ENCODE measurements at places on chromosomes 1 and 21. TPM values are rescaled to one million over a fixed set of nuclear protein-coding genes. Genes with fewer than 3 reads are reported as not detected.

SLC26A9 gene
- not detected for polyA plus RNA-seq

GRCh38 chr1:161962091-161962887 is 61.4 kb downstream of the OLFML2B start:
- DNase-seq, result no peak

GRCh38 chr1:244970744-244971551 is 106.6 kb upstream of the HNRNPU start:
- DNase-seq, result peak; percentile 93

RSPH1 gene
- polyA plus RNA-seq, result not detected

- DNase-seq, result no peak
Observed at GRCh38 chr1:247442164-247442563, 15.7 kb downstream of the OR2B11 start.

VHLL gene
- not detected for polyA plus RNA-seq

HCRTR1 gene
- not detected for polyA plus RNA-seq

- DNase-seq, result no peak
Observed at GRCh38 chr21:45607021-45607908, 36.3 kb upstream of the PCBP3 start.

- no peak for DNase-seq
Observed at GRCh38 chr1:86646256-86646655, 58.1 kb upstream of the SH3GLB1 start.

DNA sequence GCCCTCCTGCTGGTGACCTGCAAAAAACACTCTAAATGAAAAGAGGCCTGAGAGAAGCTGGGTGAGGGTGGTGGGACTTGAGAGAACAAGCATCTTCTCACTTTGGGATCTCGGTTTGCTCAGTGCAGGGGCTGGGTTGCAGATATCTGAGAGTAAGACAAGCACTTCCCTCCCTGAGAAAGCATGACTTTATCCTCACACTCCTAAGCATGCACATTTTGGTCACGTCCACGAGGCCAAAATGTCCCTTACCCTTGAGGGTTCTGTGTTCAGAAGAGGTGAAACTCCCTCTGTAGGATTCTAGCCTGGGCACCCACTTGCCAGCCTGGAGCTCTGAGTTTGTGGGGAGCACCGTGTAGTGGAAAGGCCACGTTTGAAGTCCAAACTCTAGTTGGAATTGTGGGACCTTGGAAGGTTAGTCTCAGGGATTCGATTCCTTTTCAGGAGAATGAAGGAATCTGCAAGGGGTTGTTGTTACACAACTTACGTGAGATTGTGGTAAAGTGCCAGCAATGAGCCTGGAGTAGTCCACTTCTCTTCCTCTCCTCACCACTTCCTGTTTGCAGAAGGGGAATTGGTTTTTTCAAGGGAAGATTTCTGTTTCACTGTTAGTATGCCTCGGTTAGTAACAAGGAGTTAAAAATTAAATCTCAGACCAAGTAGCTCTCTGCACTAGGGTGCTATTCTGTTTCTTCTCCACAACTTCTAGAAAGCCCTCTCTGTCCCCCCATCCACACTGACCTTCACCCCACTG is 3.0 kb downstream of the FCAMR start:
- no peak for DNase-seq

- no peak for DNase-seq
Observed at GRCh38 chr21:41695513-41695912, 71.3 kb downstream of the RIPK4 start.

IFNLR1 gene
- polyA plus RNA-seq, result 0.77 TPM

OR2T33 gene
- not detected for polyA plus RNA-seq

PPCS gene
- 117 TPM for polyA plus RNA-seq

- DNase-seq, result no peak
Observed at GRCh38 chr1:193799948-193800690, 613.7 kb upstream of the B3GALT2 start.

C1orf74 gene
- 0.88 TPM for polyA plus RNA-seq

DNA sequence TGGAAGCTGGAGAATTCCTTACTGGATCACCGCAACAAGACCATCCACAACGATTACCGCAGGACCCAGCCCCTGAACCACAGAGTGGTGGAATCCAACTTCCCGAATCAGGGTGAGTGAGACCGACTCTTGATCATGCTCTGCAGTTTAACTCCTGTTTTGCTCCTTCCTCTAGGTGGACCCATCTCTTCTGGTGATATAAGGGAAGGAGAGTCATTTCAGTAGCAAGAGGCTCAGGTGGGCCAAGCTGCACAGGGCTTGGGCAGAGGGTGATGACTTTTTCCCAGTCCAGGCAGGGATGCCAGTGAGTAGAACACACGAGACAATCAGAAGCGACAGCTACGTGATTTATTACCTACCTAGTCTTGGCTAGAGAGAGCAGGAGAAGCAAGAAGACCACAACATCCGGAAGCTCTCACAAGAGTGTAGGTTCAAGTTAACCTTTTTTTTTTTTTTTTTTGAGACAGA is 25.2 kb downstream of the CA6 start:
- peak; percentile 49 for DNase-seq

- no peak for DNase-seq
Observed at GRCh38 chr1:198880397-198880796, 241.6 kb downstream of the PTPRC start.

DNA sequence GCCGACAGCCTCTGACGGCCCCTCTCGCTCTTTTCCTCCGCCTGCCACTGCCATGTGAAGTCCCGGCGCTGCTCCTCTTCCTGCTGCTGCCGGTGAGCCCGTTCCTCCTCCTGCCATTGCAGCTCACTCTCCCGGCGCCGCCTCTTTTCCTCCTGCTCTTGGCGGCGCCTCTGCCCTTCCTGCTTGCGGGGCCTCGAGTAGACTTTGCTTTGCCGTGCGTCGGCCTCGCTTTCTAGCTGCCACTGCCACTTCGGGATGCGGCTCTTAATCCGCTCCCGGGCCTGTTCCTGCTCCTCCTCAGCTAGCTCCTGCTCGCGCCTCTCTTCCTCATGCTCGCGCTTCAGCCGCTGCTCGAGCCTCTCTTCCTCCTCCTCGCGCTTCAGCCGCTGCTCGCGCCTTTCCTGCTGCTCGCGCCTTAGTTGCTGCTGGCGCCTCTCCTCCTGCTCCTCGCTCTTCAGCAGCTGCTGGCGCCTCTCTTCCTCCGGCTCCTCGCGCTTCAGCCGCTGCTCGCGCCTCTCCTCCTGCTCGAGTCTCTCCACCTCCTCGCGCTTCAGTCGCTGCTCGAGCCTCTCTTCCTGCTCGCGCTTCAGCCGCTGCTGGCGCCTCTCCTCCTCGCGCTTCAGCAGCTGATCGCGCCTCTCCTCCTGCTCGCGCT is 4.3 kb downstream of the TCHH start:
- peak; percentile 24 for DNase-seq

DNA sequence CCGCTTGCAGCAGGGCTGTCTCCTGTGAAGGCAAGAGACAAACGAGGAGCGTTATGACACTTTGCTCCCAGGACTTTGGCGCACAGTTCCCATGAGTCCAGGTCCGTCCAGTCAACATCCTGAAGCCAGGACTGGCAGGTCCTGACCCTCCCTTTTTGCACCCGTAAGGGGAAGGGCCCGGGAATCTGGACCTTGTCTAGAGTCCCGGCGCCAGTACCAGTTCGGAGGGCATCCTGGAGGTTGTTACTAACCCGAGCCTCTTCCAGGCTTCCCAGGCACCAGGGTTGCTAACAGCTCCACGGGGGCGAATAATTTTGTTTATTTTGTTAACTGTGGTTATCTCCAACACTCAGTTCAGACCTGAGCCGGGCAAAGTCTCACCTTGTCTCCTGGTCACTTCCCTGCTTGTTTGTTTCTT is 682 bp upstream of the RWDD3 start:
- peak; percentile 4 for DNase-seq

DNA sequence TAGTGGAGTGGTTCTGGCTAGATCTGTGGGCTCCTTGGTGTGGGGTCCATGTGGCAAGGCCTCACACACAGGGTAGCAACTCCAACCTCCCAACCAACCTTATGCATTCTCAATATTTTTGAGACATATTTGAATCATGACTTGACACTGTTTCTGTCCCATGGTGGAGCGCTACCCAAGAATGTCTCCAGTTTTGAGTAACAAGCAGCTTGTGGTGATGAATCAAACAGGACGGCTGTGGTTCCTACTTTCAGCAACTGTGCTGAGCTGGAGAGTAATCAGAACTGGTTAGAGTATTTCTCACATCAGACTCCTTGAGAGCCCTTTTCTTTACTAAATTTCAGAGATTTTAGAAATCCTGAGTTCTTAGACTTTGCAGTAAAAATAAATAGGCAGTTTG is 3.1 kb downstream of the LCE3D start:
- no peak for DNase-seq

FCER1A gene
- polyA plus RNA-seq, result not detected

KLHDC9 gene
- polyA plus RNA-seq, result 0.62 TPM

- DNase-seq, result no peak
Observed at GRCh38 chr1:5926686-5927435, 65.4 kb downstream of the NPHP4 start.

GRCh38 chr1:5681654-5682053 is 310.6 kb downstream of the NPHP4 start:
- no peak for DNase-seq

- no peak for DNase-seq
Observed at GRCh38 chr21:39346206-39346605, 2.7 kb downstream of the HMGN1 start.

DNA sequence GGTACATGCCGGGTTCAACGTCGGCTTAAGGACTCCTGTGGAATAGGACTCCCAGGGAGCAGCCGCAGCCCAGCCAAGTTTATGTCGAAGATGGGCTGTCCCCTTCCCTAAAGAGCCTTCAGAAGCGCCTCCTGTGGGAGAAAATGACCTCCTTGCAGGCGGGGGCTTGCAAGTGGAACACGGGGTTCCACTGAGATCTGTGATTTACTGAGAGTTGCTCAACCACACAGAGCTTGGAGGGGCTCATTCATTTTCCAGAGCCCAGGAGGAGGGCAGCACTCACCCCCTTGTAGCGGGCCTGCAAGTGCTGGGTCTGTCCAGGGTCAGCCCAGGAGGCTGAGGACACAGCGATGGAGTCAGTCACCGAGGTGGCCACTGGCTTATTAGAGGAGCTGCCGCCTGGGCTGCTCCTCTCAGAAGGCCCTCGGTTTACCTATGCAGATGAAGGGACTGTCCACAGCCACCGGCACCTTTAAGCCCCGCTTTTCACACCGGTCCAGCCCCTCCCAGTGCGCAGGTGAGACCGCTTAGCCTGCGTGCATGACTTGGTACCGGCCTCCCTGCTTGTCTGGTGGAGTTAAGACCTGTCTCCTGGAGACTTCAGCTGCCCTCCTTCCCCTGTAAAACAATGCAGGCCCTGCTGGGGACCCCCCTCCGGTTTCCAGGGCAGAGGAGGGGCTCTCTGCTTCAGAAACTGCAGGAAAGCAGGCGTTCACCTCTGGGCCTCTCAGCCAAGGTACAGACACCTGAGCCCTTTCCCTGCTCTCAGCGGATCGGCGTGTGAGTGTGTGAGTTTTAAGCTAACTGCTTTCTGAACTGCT is 57.5 kb downstream of the ATP5PO start:
- DNase-seq, result no peak

DNA sequence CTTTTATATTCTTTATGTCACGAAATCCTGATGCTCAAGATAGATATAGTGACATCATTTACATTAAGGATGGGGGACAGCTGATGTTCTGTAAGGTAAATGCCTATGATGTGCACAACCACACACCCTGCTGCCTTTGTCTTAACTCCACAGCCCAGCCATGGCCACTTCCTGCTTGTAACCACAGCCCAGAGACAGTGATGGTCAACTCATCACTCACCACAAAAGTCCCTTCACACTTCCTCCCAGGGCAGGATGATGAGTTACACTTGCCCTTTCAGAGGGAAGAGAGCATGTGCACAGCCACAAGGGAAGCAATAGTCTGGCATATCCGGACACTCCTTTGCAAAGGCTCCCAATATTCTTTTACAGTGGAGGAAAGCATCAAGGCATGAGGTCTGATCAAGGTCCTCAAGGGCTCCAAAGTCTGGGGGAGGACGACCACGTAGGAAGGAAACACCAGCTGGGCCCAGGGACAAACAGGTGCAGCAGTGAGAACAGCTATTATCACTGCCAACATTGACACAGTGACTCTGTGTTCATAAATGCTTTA is 53.8 kb downstream of the PLPP3 start:
- DNase-seq, result no peak

DNA sequence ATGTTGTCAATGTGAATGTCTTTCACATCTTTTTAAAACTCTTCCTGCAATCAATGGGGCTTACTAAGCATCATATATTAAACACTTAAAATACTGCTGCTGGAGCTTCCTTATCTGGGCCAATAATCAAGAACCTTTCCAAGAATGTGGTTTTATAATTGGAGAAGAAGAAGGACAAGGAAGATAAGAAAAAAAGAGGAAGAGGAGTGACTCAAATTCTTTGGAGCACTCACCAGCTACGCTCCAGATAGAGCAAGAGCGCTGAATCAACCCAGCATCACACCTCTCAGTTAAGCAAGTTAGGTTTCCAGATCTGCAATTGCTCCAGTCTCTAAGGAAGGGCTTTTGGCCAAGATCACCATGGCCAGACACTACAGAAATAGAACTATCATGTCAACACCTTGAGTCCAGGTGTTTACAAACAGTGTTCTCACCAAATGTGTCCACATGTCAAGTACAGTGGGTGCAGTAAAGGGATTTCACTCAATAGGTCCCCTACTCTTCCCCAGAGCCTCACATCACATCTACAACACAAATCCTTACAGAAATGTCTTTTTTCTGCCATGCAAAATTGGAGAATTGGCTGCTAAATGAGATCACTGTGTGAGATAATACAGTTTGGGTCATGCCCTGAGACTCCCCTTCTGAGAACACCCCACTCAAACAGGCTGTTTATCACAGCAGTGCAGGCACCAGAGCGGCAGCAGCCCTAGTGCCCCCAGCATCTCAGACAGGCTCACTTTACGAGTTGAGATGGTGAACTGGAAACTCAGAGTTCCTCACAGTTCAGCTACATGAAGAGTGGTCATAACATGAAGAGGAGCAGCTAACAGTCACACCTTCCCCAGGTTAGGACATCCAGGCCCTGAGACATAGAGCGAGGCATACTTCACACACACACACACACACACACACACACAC is 1.7 kb upstream of the SPRR2B start:
- DNase-seq, result no peak

DNA sequence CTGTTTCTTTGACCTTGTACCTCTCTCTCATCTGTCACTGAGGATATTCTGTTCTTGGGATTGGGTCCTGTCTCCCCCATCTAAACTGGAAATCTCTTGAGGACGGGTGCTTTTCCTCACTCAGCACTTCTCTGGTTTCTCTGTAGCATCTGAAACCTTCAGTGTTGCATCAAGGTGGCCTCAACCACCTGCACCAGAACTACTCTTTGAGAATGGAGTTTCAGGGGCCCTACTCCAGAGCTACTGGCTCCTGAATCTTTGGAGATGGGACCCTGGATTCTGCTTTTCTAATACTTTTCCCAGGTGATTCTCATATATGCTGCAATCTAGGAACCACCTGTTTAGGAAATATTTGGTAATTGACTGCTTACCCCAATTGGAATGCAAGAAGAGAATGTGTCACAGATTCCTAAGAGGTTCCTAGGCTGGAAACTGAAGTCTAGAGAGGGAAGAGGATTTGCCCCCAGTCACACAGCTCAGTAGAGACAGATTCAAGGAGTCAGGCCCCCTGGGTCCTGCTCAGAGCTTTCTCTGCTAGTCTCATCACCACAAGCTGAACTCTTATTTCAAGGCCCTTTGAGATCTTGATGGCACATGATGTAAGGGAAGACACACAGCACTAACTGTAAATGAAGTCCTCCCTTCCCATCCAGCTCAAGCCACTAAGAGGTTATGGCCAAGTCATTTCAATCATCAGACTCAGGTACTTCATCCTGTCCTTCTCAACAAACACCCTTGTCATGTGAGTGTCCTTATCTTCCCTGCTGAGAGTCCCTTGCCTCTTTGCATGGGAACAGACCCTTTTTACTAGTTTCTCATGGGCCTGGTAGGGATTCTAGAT is 48.7 kb downstream of the EIF2D start:
- DNase-seq, result no peak
